ENCODE measurements at places on chromosomes 7 and 10.

GRCh38 chr10:73206385-73206784 is 38.5 kb downstream of the FAM149B1 start:
- DNase-seq: no peak

GRCh38 chr7:91098566-91098965 is 165.7 kb upstream of the FZD1 start:
- DNase-seq: no peak

- no peak for DNase-seq
Observed at GRCh38 chr7:54141576-54141975, 400.6 kb upstream of the VSTM2A start.

- no peak for DNase-seq
Observed at GRCh38 chr7:20783700-20784387, 2.8 kb downstream of the SP8 start.

GRCh38 chr10:103100620-103101019 is 92.5 kb downstream of the NT5C2 start:
- no peak for DNase-seq

DNA sequence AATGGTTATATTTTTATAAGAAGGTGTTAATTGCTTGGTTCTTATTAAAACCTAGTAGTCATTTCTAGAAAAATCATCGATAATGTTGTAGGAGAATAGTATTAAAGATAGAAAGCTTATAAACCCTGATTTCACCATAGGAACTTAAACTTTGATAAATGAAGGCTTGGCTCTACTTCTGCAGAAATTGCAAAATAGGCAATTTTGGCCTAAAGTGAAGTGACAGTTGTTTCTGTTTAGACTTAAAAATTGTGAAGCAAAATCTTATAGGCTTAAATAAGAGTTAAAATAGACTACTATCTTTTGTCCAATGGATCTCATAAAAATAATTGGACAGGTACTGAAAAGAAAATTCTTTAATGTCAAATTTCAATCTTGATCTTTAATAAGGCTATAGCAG is 321.6 kb upstream of the FZD8 start:
- no peak for DNase-seq

DNA sequence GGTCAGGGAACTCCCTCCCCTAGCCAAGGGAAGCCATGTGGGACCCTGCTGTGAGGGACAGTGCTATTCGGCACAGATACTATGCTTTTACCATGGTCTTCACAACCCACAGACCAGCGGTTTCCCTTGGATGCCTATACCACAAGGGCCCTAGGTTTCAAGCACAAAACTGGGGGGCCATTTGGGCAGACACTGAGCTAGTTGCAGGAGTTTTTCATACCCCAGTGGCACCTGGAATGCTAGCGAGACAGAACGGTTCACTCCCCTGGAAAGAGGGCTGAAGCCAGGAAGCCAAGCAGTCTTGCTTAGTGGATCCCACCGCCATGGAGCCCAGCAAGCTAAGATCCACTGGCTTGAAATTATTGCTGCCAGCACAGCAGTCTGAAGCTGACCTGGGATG is 156.8 kb downstream of the THSD7A start:
- DNase-seq: no peak

- DNase-seq: no peak
Observed at GRCh38 chr7:85851571-85852193, 664.8 kb upstream of the SEMA3D start.

Data from esophagus squamous epithelium (tissue), 5 donors.